Mesenchymal stem cell (in vitro differentiated cells and primary cell): ENCODE measurements at places on chromosomes 5 and 9.
A peak's percentile ranks its signal among the peaks of the same experiment; 100 is the strongest.

- no peak for DNase-seq
Observed at GRCh38 chr9:17025281-17025680, 109.6 kb upstream of the CNTLN start.

DNA sequence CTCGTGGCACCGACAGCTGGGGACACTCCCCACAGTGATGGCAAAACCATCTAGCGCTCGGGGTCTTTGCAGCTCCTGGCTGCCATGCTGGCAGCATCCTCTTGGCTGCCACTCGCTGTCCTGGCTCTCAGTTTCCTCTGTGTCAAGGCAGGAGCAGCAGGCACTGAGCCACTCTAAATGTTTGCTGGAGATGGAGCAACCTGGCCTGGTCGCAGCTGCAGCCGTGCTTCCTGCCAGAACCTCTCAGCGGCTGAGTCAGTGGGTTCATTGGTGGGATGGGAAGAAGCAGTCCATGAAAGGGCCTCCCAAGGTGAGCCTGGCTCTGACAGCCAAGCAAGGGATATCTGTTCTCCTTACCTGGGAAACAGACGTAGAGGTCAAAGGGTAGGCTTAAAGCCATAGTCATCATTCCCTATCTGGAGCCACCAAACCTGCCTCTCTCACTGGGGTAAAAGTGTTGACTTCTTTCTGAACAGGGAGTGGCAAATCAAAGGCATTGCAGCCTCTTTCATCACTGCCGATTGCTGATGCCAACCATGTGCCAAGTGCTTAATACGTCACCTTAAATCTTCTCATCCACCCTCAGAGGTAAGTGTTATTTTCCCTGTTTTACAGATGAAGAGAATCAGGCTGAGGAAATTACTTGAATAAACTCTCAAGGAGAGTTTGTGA, 304.8 kb upstream of the ZNF462 start:
- DNase-seq: no peak

- no peak for DNase-seq
Observed at GRCh38 chr9:846852-847251, 5.4 kb downstream of the DMRT1 start.

- DNase-seq: no peak
Observed at GRCh38 chr9:10903969-10904368, 291.2 kb upstream of the PTPRD start.

DNA sequence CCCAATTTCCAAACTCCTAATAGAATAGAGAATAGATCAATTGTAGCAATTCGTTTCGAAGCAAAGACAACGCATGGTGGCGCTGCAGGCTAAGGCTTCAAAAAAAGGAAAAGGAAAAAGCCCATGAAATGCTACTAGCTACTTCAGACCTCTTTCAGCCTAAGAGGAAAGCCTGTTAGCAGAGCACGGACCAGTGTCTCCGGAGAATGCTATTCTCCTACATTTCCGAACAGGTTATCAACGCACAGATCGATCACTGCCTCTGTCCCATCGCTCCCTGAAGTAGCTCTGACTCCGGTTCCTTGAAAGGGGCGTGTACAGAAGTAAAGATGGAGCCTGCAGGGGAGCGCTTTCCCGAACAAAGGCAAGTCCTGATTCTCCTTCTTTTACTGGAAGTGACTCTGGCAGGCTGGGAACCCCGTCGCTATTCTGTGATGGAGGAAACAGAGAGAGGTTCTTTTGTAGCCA, at the start of gene PCDHB15:
TSS of gene PCDHB15 (plus strand) at position 146 of the 468 bp plus-strand sequence. CDS start at position 330, 184 bp downstream.
- peak; percentile 4 for DNase-seq

DNA sequence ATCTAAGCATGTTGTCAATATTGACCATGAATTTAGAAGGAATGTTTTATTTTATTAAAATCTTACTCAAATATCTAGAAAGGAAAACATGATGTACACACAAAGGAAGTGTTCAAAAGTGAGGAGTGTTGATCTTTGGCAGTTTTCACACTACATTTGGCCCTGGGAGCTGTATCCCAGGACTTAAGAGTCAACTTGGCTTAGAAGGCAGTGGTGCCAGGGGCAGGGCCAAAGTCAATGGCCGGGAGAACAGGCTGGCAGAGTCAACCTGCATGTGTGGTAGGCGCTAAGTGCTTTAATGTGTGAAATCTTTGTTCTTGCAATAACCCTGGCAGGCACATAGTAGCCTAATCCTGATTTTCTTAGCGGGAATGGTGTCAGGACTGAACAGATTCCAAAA, 228.4 kb downstream of the TENT4A start:
- DNase-seq: no peak

- peak; percentile 73 for DNase-seq
Observed at GRCh38 chr5:392431-392988, 50.5 kb upstream of the EXOC3 start.

DNA sequence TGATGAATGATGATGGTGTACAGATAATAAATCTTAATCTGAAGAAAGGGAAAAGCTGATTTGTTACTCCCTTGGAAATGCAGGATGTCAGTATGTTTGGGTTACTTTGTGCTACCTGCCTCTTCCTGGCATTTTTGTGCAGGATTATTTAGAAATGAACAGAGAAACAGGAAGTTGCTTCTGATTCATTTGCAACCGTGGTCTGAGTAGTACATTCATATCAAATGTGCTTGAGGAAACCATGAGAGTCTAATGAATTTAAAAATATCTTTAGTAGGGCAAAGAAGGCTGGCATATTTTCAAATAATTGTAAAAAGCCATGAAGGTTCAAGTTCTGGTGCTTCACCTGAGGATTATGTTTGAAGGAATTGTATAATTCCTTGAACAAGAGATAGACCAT, 391.6 kb downstream of the TMEM161B start:
- no peak for DNase-seq

DNA sequence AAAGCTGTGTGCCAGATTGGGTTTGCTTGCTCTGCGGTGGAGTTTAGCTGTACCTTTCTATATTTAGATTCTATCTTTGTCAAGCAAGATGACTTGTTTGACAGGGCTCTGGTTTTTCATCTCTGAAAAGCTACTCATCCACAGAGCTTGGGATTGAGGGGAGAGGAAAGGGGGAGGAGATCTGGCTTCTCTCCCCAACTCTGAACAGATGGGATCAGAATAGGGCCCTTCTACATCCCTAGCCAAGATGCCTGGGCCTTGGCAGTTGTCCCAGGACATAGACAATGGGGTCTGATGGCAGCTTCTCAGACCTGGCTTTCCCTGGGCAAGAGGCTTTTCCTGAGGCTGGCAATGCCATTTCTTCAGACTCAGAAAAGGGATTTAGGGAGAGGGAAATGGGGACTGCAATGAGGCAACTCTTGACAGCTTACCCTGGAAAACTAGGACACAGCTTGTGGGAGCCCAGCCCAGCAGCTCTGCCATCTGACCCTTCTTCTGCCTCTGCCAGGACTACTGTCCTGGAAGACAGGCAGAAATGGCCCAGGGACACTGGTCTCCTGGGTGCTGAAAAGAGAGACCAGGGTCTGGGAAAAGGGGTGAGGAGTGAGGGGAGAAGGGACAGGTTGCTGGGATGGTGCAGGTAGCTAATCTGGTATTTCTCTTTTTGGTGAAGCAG, 50.2 kb upstream of the ASTN2 start:
- no peak for DNase-seq

DNA sequence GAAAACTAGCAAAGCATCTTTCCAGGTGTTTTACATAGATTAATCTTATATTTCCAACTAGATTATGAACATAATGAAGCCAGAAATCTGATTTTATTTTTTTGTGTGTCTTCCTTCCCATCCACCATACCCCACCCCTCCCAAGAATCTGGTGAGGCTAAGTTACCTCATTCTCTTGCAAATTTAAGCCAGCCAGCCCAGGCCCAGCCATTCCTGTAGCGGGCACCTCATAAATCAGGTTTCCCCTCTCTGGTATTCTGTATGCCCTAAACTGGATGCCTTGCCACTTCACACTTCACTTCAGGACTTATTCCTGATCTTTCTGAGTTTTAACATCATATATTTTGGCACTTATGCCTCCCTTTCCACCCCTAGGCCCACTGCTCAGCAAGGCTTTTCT, 21.8 kb downstream of the C9 start:
- DNase-seq: no peak

- DNase-seq: no peak
Observed at GRCh38 chr9:450057-450456, 235.4 kb downstream of the DOCK8 start.

DNA sequence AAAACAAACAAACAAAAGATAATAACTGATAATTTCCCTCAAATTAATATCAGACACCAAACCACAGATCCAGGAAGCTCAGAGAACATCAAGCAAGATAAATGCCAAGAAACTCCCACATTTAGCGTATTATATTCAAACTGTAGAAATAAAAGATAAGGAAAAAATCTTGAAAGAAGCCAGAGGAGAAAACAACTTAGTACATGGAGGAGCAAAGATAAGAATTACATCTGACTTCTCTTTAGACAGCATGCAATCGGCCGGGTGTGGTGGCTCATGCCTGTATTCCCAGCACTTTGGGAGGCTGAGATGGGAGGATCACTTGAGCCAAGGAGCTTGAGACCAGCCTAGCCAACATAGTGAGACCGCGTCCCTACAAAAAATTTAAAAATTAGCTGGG, 17.2 kb upstream of the MLANA start:
- no peak for DNase-seq

DNA sequence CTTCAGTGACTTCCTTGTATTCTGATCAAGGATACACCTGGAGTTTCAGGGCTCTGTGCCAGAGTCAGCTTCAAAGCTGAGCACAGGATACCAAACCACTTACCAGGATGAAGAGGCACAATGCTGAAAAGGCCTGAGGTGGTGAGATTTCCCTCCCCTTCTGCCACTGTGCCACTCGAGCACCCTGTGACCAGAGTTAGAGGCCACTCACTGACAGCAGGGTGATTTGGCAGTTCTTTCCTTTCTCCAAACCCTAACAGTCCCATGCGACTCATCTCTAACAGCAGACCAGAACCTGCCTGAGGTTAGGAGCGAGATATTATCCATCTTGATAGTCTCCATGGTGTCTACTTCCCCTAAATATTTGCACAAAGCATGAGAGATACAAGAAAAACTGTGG, 1.8 kb downstream of the PLGRKT start:
- DNase-seq: no peak

DNA sequence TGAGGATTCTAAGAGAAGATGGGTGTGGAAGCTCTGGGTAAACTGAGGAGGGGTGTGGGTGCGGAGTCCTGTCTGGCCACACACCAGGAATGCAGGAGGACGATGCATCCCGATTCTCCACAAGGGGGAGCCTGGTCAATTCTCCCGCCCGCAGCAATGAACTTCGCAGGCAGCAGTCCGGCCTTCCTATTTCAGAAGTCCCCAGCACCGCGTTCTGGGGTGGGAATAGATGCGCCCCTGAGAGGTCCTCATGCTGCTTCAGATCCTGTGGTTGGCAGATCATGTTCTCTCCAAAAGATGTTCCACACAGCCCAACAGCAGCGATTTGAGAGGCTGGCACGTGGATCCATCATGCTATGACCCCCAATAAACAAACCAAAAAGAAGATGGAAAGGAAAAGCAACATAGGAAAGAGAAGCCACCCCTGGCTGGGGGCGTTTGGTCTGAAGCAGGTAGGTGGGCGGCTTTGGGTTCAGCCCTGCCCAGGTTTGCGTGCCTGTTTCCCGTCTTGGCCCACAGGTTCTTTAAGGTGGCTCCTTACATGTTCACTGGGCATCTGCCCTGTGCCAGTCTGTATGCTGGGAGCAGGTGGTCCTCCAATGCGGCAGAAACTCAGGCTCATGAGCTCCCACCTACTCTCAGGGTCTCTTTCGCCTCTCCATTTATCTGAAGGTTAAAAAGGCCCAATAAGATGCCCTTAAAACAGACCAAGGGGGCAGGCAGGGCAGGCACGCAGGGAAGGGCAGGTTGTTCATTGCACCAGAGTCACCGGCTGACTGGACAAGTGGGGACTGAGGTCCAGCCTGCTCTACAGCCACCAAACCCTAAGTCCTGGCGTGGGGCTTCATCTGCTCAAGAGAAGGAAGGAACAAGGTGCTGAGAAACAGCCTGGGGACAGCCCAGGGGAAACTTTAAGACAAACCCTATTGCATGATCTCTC, 171.6 kb downstream of the PAX5 start:
- peak; percentile 32 for DNase-seq

GRCh38 chr5:161851691-161852299, 3.9 kb downstream of the GABRA1 start:
- DNase-seq: no peak

DNA sequence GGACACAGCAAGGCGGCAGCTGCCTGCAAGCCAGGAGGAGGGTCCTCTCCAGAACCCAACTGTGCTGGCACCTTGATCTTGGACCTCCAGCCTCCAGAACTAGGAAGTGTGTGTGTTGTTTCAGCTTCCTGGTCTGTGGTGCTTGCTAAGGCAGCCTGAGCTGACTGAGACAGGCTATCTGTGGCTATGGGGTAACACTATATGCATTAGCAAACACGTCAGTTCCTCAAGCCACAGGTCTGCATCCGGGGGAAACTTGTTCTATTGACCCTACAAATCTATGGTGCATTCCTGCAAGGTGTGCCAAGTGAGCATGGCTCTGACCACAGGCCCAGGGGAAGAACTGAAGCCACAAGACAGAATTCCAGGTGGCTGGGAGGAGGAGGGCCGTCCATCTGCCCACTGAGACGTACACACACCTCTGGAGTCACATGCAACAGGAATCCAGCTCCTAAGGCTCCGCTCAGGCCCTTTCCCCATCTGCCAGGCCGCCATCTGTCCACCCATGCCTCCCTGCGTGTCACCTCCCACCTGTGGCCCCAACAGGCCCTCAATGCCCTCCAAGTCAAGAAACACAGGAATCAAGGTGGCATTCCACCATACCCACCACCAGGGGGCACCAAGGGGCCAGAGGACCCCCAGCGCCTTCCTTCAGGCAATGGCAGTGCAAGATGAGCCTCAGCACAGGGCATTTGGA, 174.9 kb downstream of the ROR2 start:
- DNase-seq: peak; percentile 62

- no peak for DNase-seq
Observed at GRCh38 chr5:20694121-20694520, 706.1 kb upstream of the CDH18 start.

DNA sequence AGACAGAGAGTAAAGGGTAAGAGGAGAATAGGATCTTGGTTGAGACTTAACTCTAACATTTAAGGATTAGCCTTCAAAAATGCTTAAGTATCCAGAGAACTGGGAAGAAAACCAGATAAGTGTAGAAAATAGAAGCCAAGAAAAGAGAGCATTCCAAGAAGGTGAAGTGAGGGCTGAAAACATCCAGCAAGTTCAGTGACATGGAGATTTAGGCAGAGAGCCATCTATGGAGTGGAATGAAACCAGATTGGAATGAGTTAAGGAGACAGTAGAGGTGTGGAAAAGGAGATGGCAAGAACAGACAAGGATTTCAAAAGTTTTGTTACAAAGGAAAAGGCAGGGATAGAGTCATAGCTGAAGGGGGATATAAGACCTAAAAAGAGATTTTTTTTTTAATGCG, 188.1 kb downstream of the TRPM3 start:
- no peak for DNase-seq

DNA sequence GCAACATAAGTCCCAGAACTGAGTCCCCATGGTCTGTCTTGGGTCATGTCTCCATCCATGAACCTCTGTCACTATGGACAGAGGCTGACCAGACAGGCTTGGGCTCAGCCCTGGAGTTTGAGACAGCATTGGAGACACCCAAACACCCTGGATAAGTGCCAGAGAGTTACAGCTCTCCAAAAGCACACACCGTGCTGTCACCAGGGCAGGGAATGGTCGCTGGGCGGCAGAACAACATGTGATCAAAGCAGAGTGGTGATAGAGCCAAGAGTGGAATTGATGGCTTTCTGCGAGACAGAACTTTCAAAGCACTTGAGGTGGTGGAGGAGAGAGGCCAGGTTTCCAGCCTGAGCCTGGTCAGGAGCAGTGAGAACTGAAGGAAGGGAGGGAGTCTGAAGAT, 50.1 kb downstream of the DRD1 start:
- DNase-seq: no peak

- no peak for DNase-seq
Observed at GRCh38 chr9:75133396-75133795, 45.1 kb downstream of the OSTF1 start.

- DNase-seq: peak; percentile 69
Observed at GRCh38 chr9:19895006-19895405, 106.2 kb upstream of the SLC24A2 start.
